HTR-8/SVneo (cell line): ENCODE measurements at places on chromosomes 5 and 9.

GRCh38 chr5:172119921-172120688 lies 67.9 kb downstream of the STK10 start:
- no peak for DNase-seq

DNA sequence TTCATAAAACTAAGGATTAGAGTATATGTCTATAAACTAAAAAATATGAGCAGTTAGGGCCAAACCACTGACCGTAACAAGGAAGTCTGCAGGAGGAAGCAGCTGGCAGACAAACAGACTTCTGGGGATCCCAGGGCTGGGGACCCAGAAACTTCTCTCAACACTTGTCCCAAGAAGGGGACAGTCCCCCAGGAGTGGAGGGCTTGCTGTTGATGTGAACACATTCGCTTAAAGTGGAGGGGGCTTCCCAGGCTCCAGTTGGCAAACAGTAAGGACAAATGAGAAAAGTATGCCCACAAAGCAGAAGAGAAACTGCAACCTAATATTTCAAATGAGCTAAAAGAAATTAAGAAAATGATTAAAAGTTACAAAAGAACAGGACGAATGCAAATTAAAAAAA lies 83.7 kb downstream of the PDE8B start:
- DNase-seq = no peak

- no peak for DNase-seq
Observed at GRCh38 chr9:82930116-82930515, 132.8 kb downstream of the RASEF start.

- DNase-seq = peak; percentile 27
Observed at GRCh38 chr9:21801683-21802417, 586 bp upstream of the MTAP start.

- no peak for DNase-seq
Observed at GRCh38 chr5:78744951-78745534, 96.5 kb upstream of the LHFPL2 start.

GRCh38 chr5:198516-199196 lies 7.4 kb downstream of the LRRC14B start:
- DNase-seq = no peak

DNA sequence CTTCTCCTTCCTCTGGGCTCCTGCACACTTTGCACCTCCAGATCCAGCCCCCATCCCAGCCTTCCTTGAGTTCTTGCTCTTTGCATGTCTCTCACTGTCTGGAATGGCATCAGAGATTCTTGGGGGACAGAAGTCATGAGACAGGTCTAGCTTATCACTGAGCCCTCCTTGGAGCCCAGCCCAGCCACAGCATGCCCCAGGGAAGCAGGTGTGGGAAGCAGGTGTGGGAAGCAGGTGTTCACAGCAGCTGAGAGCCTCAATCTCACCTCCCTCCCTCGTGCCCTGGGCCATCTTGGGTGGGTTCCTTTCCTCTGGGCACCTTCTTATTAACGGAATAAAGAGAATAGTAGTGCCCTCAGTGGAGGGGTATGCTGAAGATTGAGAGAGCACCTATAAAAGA lies 27.2 kb downstream of the SLC6A7 start:
- DNase-seq = no peak

- DNase-seq = no peak
Observed at GRCh38 chr9:112764344-112764743, 13.8 kb downstream of the SNX30 start.

- DNase-seq = no peak
Observed at GRCh38 chr5:141783005-141783946, 94.9 kb downstream of the PCDH1 start.

DNA sequence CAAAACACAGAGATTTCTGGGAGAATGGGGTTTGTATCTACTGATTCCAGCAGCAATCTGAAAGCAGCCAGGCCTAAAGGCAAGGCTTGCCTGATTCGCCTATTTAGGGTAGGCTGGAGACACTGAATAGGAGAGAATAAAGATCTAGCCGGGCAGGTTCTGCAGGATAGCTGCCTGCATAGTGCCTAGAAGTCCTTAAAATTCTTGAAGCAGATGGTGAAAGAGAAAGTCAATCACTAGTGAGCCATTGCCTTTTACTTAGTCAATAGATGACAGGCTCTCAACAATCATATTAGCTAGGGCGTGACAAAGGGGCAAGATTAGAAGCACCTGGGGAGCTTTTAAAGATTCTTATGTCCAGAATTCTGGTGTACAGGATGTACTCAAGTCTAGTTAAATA lies 522.7 kb downstream of the HTR1A start:
- no peak for DNase-seq

DNA sequence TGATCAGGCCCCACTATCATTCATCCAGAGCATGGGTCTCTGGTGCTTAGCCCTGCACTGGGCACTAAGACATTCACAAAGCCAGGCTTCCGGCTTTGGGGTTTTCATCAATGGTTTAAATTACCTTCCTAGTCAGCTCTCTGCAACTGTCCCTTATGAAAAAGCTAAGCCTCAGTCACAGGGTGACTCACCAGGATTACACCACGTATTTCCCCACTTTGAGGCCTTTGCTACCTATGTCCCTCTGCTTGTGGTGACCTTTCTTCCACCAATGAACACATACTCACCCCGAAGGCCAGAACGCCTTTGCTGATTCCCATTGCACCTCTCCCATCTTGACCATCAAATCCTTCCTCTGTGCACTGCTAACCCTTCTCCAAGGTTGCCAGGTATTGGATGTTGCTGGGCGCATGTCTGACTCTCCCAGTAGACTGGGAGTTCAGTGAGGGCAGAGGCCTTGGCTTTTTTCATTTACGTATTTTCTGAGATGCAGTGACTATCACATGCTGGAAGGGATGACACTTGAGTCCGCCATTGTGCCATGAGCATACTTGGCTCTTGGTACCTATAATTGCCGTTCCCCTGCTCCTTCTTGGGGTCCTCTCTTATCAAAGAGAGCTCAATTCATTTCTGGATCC lies 58.7 kb upstream of the TNFSF8 start:
- no peak for DNase-seq

DNA sequence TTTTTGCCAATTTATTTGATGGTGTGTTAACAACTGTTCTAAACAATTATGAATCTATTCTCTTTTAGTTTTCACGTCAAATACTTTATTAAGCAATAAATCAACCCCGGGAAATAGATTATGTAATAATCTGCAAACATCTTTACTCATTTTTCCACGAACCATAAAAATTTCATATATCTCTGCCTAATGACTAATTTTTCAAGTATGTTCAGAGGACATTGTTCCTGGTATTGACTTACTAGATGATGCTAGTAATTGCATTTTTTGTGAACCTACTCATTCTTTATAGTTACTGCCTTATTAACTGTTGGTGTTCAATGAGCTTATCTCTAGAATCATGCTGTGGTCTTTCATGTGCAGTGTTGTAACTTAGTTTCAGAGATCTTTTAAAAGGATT lies 41.0 kb upstream of the FBN2 start:
- DNase-seq = peak; percentile 65

GRCh38 chr9:115522912-115523311 lies 405.0 kb upstream of the TNC start:
- DNase-seq = no peak

GRCh38 chr5:94217216-94217615 lies 401.2 kb downstream of the KIAA0825 start:
- DNase-seq = no peak

DNA sequence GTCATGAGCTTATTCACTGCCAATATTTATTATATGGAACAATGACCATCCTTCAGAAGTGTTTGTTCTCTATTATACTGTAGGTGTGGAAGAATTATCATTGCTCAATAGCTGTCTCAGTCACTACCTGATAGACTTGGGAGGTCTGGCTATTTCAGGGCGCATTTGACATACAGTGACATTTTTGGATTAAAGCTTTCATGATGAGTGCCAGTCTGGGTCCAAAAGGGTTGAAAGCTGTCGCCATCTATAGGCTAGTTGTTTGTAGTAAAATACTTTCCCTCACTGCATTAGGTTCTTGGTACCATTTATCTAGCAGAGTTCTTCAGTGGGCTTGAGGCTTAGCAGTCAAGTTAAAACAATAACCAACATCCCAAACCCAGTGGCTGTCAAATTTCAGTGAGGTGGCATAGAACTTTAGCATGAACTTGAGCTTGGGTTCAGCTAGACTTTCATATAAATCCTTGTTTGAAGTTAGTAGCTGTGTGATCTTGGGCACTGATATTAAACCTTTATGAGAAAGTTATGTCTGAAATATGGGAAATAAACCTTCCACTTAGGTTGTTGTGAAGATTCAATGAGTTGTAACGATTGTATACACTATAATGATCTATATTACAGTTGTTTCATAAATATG lies 110.5 kb upstream of the CDKN2B start:
- no peak for DNase-seq

- no peak for DNase-seq
Observed at GRCh38 chr9:95773053-95773418, 102.5 kb upstream of the ERCC6L2 start.

DNA sequence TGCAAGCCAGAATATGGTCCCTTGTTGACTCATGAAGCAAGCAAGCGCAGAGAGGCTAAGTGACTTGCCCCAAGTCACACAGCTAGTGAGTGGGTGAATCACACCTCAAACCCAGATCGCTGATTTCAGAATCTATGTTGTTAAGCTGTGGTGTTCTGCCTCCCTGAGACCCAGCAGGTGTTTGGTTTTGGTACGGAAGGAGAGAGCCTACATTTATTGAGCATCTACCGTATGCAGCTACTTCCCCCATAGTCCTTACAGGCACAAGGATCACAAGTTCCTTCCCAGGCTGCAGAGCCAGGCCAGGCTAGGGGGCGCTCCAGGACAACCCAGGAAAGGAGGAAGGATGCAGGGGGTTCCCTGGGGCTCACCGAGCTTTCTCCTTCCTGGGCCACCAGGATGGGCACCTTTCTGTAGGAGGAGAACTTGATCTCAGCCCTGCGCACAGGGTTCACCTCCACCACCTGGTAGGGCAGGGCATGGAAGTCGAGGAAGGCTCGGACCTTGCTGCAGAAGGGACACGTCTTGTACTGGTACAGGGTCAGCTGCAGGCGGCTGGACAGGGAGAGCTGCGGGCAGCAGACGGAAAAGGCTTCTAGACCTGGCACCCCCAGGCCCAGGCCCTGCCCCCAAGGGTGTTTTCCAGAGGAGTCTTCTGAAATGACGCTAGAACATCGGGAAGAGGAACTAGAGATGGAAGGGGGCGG lies 2.5 kb downstream of the PTGES2 start:
- DNase-seq = no peak

- DNase-seq = no peak
Observed at GRCh38 chr5:108216890-108217289, 165.0 kb downstream of the FBXL17 start.

GRCh38 chr5:137481596-137481995 lies 17.5 kb downstream of the SPOCK1 start:
- DNase-seq = no peak

DNA sequence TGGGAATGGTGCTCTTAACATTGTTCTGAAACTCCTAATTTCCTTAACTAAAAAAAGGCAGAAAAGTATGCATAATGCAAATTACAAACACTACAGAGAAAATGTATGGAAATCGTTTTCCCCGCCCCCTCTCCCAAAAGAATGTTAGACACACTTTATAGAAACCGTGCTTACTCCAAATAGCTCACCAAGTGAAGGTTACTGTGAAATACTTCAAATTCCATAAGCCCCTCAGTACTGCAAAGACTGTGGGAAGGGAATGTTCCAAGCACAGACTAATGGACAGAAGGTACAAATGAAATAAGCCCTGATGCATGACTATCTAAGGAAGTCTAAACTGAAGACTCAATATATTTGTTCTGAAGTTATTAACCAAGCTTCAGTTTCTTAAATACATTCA lies 12.5 kb downstream of the MAPKAP1 start:
- peak; percentile 55 for DNase-seq

GRCh38 chr5:150046031-150046430 lies 40.3 kb downstream of the CSF1R start:
- no peak for DNase-seq

DNA sequence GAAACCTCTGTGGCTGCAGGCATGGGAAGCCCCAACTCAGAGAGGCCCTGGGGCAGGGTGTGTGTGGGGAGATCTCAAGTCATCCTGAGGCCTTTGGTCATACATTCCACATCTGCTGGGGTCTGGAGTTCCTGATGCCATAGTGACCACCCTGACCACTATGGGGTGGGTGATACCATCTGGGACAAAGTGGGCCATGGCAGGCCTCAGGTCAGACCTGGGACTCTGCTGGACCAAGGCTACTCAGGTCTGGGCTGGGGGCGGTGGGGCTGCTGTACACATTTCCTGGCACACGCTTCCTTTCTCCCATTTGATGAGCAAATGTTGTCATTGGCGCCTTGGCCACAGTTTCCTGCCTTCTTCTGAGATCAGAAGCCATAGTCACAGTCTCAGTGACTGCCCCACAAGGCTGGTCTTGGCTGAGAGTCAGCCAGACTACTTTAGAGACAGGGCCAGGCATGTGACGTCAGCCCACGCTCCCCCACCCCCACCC lies 15.1 kb upstream of the ACSL6 start:
- no peak for DNase-seq

DNA sequence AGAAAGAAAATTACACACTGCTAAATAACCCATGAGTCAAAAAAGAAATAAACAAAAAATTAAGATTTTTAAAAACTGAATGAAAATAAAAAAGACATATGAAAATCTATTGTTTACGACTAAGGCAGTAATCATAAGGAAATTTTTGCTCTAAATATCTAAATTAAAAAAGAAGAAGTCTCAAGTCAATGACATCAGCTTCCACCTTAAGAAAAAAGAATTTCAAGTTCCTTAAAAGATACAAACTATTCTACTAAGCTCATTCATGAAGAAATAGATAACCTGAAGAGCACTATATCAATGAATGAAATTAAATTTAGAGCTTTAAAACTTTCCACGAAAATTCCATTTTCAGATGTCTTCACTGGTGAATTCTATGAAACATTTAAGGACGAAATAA lies 15.7 kb upstream of the STARD4 start:
- no peak for DNase-seq

GRCh38 chr9:109020113-109020512 lies 6.8 kb upstream of the CTNNAL1 start:
- no peak for DNase-seq

- DNase-seq = no peak
Observed at GRCh38 chr5:170782438-170782837, 1.1 kb upstream of the GABRP start.

DNA sequence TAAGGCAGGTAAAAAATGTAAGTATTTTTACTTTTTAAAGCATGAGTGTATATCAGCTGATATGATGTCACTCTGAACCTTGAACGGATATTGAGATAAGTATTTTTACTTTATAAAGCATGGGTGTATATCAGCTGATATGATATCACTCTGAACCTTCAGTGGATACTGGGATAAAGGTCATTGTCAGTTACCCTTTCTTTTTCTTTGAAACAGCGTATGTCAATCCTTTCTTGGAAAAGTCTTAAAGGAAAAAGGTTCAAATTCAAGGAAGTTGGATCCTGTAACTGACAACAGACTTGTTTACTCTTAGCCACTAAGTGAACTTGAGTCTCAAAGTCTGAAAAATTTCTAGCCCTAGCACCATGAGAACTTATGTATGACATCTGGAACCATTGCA lies 61.7 kb upstream of the IFNK start:
- DNase-seq = no peak

DNA sequence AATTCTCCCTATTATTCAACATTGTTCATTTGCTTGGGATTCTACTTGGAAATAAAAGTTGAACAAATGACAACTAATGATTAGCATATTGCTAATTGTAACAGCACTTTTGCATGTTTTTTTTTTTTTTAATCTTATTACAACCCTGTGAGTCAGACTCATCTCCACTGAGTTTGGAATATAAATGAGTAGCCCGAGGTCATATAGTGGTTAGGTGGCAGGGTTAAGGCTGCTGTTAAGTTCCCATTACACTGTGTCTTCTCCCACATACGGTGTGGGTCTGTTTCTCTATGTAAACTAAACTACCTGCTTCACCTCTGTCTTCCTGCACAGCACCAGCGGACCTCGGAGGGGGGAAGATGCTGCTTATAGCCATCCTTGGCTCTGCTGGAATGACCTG lies 92.4 kb downstream of the EQTN start:
- no peak for DNase-seq
